ENCODE measurements at places on chromosomes 5 and 9.

- peak; percentile 55 for DNase-seq
These were observed 124.3 kb downstream of the UGCG start for GRCh38 chr9:112020680-112021596.

GRCh38 chr5:88394536-88395175 is 126.0 kb upstream of the TMEM161B start:
- no peak for DNase-seq

GRCh38 chr5:74624931-74625505 is 15.5 kb downstream of the ENC1 start:
- no peak for DNase-seq

GRCh38 chr5:92885950-92886349 is 695.1 kb downstream of the NR2F1-AS1 start:
- DNase-seq, result no peak

DNA sequence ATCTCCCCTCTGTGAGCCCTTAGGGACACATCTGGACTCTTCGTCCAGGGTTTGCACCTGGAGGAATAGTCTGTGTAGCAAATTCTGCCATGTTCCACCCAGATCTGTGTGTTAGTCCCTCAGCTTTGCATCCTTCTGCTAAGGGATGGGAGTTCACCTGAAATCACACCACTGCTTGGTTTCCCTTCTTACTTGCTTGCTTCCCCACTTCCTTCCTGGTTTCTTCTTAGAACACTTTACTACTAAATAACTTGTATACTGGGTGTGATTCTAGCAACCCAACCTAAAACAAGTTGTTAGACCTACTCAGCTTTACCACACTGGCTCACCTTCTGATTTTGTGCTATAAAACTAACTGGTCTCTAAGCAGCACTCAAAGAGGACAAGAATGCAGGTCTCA is 202.6 kb upstream of the MAP3K1 start:
- peak; percentile 53 for DNase-seq

DNA sequence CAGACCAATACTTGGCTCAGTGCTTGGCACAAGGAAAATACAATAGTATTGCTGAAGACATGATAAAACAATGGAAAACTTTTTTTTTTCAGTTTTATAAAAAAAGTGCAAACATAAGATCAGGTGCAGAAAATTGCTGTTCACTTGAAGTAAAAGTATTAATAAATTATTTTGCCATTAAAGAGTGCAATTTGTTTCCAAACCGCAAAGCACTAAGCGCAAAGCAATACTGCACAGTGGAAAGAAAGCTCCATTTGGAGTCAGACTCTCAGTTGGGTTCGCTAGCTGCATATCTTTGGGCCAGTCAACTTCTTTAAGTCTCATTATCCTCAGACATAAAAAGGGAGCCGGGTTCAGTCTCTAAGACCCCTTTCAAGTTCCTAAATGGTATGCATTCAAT is 45.8 kb downstream of the MEF2C start:
- no peak for DNase-seq

DNA sequence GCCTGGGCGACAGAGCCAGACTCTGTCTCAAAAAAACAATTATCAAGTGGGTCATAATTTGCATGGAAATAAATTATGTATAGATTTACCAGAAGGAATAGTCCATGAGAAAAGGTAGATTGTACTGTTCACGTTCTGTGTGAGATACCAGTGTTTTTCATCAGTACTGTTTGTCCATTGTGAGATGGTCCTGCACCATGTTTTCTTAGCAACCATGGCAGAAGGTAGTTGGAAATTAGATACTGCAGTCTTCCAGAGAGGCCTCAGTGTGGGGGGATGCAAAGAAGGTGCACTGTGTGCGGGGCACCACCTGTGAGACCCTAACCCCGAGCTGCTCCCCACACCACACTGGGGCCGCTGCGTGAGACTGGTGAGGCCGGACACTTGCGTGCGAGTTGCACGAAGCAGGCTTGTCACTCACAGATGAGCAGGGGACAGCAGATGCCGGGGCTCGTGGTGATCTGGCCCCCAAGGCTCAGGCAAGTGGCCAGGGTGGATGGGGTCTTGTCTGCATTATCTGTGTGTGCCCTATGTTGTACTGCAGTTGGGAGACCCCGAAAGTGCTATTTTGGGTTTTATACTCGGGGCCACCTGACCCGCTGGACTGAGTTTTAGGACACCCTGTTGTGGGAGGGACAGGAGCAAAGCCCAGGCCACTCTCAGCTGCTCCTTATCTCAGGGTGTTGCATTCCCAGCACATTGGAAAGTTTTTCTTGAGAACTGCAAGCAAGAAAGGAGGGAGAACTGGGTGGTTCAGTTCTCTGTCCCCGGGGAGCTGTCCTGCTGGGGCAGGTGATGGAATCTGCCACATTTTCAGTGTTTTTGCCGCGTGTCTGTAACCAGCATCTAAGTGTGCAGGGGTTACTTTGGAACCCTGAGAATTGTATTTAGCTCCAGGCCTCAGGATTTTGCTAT is 61.9 kb downstream of the EHMT1 start:
- no peak for DNase-seq
